ENCODE measurements at places on chromosomes 1 and 21. TPM values are rescaled to one million over a fixed set of nuclear protein-coding genes. Genes with fewer than 3 reads are reported as not detected.

The PRAMEF13 gene
- total RNA-seq: not detected

The UTP25 gene
- total RNA-seq: 5.7 TPM

The HES2 gene
- total RNA-seq: 0.70 TPM

The KIF21B gene
- total RNA-seq: 180 TPM

The BNIPL gene
- total RNA-seq: 1.2 TPM

Measured in activated CD4-positive, alpha-beta memory T cell treated with anti-CD3 and anti-CD28 coated beads, Interleukin-2, amount 10 ng/mL, durations not matched to agents 7 days and 5 days (primary cell).